Activated CD4-positive, alpha-beta T cell treated with anti-CD3 and anti-CD28 coated beads, Interleukin-2, amount 10 ng/mL, durations not matched to agents 24 days and 14 days (primary cell): ENCODE measurements at places on chromosomes 1 and 21. TPM values are rescaled to one million over a fixed set of nuclear protein-coding genes. Genes with fewer than 3 reads are reported as not detected.
A peak's percentile ranks its signal among the peaks of the same experiment; 100 is the strongest.

DNA sequence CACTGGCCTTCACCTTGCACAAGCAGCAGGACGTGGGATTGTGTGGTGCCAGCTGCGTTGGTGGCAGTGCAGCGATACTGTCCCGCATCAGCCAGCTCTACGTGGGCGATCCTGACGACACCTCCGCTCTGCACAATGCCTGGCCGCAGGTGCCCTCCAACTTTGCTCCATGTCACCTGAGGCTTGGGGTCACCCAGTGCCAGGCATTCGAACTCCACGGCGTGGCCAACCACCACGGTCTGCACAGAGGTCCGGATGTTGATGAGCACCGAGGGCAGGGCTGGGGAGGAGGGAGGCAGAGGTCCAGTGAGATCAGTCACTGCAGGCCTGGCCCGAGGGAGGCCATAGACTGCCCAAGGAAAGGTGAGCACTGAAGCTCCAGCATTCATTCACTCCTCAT lies 22.6 kb downstream of the LDLRAD2 start:
- no peak for DNase-seq

Gene TEKT2
- not detected in 2 replicates for total RNA-seq

- no peak for DNase-seq
These were observed 1.9 kb downstream of the WLS start for GRCh38 chr1:68230484-68230802.

Gene TAL1
- not detected in 2 replicates for total RNA-seq

Gene ATP1A4
- not detected in 2 replicates for total RNA-seq

Gene SLC25A34
- total RNA-seq, result 1.4 and 1.5 TPM in 2 replicates

DNA sequence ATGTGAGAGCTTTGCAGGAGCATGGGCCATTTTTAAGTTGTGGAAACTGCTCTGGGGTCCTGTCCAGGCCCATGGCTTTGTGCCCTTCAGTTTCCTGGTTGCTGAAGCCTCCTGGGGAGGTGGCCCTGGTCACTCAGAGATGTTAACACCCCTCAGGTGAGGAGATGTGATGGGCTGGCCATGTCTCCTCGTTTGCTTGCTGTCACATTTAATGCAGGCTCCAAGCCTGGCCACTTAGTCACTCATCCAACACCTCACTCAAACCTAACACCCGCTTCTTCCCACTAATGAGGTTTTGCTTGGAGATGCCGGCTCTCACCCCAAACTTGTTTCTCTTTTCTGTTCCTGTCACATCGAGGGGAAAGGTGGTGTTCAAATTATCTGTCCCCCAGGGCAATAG lies 192.7 kb downstream of the PTPRU start:
- DNase-seq, result no peak

Gene SERINC2
- total RNA-seq, result not detected in 2 replicates

Gene SMCP
- not detected in 2 replicates for total RNA-seq

Gene DLGAP3
- total RNA-seq, result 0.54 and 0.75 TPM in 2 replicates

GRCh38 chr1:38576241-38576640 lies 283.3 kb downstream of the RRAGC start:
- DNase-seq, result no peak

GRCh38 chr21:33703750-33704606 lies 61.7 kb downstream of the ITSN1 start:
- DNase-seq, result no peak

Gene SLC37A1
- 19.5 and 23.0 TPM in 2 replicates for total RNA-seq

DNA sequence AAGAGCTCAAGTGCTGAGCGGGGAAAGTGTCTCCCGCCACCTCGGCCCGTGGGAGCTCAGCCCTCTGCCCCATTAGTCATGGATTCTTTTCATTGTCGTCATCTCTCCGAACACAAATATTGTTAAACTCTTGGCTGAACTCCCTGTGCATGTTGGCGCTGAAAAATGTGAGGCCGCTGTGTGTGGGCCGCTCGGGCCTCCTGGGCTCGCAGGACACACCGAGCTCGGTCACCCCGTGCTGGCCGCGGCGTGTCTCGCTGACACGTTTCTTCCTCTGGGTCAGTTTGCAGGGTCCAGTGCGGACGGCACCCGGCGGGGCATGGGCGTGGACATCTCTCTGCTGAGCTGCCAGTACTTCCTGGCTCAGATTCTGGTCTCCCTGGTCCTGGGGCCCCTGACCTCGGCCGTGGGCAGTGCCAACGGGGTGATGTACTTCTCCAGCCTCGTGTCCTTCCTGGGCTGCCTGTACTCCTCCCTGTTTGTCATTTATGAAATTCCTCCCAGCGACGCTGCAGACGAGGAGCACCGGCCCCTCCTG lies 25.6 kb downstream of the SLC45A1 start:
- DNase-seq, result no peak

Gene AMPD1
- not detected in 2 replicates for total RNA-seq

- DNase-seq, result no peak
These were observed 15.1 kb upstream of the CRB1 start for GRCh38 chr1:197252973-197253372.

- no peak for DNase-seq
These were observed 104.4 kb downstream of the OLFML2B start for GRCh38 chr1:161919229-161919628.

Gene ZFYVE9
- total RNA-seq, result 3.9 and 4.3 TPM in 2 replicates

Gene XCL2
- 44.9 and 46.4 TPM in 2 replicates for total RNA-seq

DNA sequence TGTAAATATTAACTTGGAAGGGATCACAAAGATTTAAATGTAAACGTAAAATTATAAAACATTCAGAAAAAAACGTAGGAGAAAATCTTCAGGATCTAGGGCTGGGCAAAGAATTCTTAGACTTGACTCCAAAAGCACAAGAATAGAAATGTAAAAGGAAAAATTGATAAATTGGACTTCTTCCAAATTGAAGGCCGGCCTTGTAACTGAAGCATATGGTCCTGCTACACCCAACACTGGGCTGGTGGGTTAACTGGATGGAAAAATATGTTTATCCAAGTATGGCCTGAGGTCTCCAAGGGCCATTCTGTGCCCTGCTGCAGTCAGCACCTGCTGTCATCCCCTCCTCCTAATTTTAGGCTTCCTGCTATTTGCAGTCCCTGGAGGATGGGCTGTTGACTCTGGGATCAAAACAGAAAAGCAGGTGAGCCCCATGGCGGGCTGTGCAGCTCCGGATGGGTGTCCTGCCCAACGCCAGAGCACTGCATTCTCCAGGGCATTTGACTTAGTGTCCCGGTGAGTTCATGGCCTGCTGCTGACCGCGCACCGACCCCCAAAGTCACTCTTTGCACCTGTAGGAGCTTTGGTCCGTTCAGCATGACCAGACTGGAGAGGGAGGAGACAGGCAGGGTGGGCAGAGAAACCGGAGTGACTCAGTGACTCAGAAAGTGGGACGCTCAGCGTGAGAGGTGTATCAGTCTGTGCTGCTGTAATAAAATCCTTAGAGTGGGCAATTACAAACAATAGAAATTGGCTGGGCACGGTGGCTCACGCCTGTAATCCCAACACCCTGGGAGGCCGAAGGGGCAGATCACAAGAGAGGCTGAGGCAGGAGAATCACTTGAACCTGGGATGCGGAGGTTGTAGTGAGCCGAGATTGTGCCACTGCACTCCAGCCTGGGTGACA lies 6.1 kb upstream of the AIRE start:
- no peak for DNase-seq

- no peak for DNase-seq
These were observed 4.1 kb downstream of the DISC1 start for GRCh38 chr1:231630558-231631205.

DNA sequence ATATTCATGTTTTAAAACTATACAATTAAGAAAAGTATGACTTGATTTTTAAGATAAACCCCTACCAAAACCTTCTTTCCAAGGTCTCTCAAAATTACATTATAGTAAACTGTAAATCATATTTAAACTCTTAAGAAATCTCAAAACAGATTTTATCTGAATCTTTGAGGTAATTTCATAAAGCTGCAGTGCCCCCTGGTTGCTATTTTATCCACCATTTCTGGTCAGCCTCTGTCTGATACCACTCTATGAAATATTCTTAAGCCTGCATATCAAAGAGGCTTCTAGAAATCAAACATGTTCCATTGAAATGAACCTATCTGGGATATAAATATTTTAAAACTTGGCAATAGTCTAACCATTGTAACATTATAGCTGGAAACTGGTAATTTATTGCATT lies 317.3 kb downstream of the COL11A1 start:
- DNase-seq, result no peak

DNA sequence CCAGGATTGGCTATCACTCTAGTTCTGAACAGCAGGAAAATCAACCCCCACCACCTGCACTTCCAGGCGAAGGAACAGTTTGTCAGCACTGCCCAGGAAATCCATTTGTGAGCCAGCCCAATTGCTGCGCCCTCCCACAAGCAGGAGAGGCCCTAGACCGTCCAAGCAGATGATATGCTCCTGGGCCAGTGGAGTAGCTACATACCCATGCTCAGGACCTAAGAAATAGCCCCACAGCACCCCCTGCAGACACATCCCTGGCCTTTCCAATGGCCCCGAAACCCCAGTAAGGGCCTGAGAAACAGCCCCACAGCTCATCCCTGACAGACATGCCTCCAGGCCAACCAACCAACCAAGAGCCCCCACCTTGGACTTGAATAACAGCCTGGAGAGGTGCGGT lies 111.5 kb upstream of the ZC3H11B start:
- DNase-seq, result peak; percentile 22

- no peak for DNase-seq
These were observed 123.6 kb downstream of the PEX14 start for GRCh38 chr1:10598389-10598702.

- DNase-seq, result no peak
These were observed 62.1 kb downstream of the CACNA1E start for GRCh38 chr1:181545395-181545794.

- no peak for DNase-seq
These were observed 12.7 kb downstream of the SLC37A1 start for GRCh38 chr21:42526379-42526727.

Gene RHOU
- total RNA-seq, result 0.51 and 0.69 TPM in 2 replicates

DNA sequence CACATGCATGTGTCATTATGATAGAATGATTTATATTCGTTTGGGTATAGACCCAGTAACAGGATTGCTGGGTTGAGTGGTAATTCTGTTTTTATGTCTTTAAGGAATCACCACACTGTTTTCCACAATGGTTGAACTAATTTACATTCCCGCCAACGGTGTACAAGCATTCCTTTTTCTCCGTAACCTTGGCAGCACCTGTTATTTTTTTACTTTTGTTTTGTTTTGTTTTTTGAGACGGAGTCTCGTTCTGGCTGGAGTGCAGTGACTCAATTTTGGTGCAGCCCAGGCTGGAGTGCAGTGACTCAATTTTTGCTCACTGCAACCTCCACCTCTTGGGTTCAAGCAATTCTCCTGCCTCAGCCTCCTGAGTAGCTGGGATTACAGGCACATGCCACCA lies 8.5 kb upstream of the S100B start:
- DNase-seq, result no peak

DNA sequence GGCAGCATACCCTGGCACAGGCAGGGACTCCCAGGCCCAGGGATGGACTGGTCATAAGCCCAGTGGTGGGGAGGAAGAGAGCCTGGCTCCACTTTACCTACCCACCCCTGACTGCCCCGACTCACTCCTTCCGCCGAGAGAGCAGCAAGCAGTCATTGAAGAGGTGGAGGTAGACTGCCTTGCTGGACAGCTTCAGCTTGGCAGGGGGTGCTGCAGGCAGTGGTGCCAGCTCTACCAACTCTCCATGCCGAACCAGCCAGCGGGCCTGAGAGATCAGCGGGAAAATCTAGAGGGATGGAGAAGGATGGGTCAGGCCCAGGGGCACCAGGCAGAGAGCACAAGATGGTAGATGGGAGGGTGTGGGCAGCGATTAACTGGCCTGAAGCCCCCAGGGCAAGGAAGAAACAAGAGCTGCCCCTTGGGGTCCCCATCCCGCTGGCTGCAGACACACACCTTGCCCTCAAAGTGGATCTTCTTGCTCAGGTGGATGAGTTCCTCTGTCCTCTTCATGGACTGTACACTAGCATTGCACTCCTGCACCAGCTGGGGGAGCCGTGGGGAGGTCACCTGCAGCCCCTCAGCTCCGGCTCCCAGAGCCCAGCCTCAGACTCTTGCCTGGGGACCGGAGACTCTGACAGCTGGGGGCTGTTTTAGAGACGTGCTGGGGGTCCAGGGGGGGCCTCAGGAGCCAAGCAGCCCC lies 7.7 kb downstream of the ARHGEF19 start:
- peak; percentile 81 for DNase-seq

DNA sequence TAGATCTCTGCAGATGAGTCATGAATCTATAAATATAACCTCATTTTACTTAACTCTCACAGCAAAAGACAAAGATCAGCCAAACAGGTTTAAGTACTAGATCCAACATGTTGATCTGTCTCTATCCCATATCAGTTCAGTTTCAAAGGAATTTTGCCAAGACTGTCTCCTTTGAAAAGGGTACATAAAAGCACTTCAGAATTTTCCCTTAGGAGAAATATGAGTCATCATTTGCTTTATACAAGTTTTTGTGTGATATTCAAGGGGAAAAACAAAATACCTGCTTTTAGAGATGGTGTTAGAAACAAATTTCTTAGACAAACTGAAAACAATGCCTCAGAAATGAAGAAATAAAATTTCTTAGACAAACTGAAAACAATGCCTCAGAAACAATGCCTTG lies 73.5 kb upstream of the LRRC7 start:
- no peak for DNase-seq

DNA sequence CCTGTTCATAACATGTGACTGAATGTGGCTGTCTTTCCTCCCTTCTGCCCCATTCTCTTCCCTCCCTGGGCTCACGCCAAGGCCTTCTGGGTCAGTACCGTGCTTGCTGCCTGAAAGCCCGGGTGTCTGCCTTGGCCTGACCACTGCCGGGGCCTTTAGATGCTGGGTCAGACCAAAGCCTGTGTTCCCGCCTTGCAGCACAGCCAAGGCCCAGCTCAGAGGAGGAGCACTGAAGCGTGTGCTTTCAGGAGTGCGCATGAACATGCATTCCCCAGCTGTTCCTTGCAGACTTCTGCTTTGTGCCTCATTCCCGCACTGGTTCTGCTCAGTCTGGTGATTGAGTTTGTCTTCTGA lies 27.0 kb upstream of the SARS1 start:
- DNase-seq, result no peak

- DNase-seq, result no peak
These were observed 90.1 kb downstream of the PLPPR5 start for GRCh38 chr1:98914547-98914946.

Gene ACTL8
- not detected in 2 replicates for total RNA-seq

Gene S100B
- not detected in 2 replicates for total RNA-seq

- DNase-seq, result peak; percentile 95
These were observed 292.8 kb upstream of the B3GALT2 start for GRCh38 chr1:193479187-193479586.

- no peak for DNase-seq
These were observed 27.7 kb upstream of the MAGOH start for GRCh38 chr1:53266038-53266437.

DNA sequence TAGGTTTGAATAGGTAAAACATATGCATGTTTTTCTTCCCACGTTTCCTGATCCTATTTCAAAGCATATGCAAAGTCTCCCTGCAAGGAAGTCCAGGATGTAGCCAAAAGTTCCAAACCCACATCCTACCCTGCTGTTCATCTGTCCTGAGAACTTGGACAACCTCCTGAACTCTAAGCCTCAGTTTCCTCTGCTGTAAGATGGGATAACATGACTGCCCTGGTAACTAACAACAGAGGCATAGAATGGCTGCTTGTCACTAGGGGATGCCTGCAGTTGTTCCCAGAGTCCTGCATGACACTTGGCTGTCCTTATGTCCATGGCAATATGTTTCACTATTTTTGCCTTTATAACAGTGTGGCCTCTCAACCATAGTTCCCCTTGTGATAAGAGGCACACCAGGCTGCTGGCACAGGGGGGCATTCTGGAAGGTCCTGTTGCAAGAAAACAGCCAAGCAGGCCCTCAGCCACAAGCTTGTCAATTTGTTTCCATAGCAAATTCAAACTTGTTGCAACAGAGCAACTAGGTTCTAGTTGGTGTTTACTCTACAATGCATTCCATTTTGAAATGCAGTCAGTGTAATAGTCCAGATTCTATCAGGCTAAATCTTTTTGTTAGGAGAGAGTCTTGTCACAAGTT lies 1.5 kb upstream of the HDGF start:
- DNase-seq, result no peak
